GM18507 (cell line): ENCODE measurements at places on chromosomes 6 and 20.

- no peak for DNase-seq
These were observed 205.7 kb upstream of the TCF21 start for GRCh38 chr6:133683308-133683580.

DNA sequence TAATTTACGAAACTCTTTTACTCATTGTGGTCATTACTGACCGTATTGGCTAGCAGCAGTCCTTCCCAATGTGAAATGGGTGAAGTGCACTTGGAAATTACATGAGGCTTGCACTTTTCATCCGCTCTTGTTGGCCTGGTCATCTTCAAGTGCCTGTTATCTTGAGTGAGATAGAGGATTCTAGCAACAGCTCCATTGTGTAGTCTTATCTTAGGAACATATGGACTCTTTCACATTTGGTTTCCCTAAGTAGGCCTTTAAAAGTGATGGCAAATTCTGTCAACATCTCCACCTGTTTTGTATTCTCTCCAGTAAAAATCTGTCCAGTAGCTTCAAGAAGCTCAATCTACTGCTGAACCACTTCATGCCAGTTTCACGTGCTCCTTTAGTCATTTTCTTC is 114.8 kb upstream of the MARCKS start:
- no peak for DNase-seq

GRCh38 chr6:107230448-107230847 is 115.1 kb upstream of the BEND3 start:
- no peak for DNase-seq

GRCh38 chr20:45036044-45036755 is 64.7 kb downstream of the KCNS1 start:
- no peak for DNase-seq

DNA sequence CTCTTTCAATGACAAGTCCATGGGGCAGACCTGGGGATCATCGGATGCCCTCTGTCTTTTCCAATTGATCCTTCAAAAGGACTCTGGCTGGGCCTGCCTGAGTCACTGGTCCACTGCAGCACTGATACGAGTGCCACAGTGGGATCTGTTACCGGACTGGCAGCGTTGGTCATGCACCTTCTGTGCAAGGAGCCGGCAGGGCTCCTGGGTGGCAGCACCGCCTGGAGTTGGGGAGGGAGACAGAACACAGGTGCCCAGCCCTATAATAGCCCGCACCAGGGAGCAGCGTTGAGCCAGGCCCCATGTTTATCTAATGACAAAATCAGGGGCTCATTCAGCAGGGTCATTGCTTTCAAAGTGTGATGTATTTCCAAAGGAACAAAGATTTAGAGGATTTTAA is 64.2 kb upstream of the NXT1 start:
- DNase-seq: no peak

GRCh38 chr20:23145281-23145700 is 59.2 kb upstream of the CD93 start:
- DNase-seq: no peak

DNA sequence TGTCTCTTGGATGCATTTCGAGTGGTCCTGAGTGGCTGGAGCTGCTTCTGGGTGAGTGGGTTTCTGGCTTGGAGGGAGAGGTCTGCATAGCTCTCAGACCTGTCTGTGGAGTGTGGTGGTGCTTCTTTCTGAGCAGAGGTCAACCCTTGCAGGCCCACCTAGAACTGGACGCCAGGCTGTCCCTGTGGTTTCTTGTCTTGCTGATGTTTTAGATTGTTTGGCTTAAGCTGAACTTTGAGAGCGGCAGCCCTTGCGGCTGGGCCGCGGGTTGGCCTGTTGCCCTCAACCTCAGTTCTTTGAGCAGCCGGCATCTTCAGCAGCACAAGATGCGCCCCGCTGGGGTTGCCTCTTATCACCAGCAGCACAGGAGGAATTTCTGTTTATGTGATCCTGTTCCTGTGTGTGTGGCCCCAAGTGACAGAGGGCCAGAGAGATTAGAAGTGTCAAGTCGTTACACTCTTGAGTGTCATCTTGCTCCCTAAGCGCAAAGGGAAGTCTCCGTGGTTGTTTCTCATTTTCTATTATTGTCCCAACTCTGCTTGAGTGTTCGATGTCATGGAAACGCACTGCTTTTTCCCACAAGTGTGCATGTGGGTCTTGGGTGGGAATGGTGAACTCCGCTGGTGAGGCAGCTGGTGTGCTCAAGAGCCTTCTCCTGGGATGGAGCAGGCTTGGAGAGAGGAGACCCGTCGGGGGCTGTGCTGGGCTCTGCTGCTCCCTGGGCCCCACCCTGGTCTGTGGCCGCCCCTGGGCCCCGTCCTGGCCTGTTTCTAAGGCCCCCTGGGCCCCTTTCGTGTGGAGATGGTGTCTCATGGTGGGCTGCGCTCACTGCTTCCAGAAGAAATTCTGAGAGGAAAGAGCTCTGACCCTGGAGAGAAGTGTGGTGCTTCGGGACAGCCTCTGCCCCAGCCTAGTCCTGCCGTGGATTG is 20.1 kb upstream of the SLC22A1 start:
- no peak for DNase-seq

DNA sequence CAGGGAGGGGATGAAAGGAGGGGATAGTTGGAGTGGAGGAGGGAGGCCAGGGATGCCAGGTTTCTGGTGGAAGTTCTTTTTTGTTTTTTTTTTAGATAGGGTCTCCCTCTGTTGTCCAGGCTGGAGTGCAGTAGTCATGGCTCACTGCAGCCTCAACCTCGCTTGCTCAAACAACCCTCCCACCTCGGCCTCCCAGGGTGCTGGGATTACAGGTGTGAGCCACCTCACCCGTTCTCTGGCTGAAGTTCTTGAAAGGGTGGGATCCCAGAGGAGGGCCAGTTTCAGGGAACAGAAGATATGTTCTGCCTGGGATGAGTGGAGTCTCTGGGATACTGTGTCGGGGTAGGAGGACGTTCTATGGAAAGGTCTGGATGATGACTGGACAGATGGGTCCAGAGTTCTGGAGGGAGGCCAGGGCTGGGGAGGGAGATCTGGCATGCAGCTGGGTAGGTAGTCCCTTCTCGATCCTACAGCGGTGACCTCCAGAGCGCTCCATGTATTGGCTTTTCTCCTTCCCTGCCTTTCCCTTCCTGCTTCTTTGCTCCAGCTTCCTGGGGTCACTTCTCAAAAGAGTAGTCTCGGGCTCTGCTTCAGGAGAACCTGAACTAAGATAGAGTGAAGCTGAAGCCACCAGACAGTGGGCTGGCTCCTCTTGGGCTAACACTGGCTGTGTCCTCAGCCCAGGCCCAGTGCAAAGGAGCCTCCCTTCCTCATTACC is 12.7 kb upstream of the SRC start:
- no peak for DNase-seq

- DNase-seq: no peak
These were observed 2.1 kb downstream of the FKBP1A start for GRCh38 chr20:1390581-1391403.

DNA sequence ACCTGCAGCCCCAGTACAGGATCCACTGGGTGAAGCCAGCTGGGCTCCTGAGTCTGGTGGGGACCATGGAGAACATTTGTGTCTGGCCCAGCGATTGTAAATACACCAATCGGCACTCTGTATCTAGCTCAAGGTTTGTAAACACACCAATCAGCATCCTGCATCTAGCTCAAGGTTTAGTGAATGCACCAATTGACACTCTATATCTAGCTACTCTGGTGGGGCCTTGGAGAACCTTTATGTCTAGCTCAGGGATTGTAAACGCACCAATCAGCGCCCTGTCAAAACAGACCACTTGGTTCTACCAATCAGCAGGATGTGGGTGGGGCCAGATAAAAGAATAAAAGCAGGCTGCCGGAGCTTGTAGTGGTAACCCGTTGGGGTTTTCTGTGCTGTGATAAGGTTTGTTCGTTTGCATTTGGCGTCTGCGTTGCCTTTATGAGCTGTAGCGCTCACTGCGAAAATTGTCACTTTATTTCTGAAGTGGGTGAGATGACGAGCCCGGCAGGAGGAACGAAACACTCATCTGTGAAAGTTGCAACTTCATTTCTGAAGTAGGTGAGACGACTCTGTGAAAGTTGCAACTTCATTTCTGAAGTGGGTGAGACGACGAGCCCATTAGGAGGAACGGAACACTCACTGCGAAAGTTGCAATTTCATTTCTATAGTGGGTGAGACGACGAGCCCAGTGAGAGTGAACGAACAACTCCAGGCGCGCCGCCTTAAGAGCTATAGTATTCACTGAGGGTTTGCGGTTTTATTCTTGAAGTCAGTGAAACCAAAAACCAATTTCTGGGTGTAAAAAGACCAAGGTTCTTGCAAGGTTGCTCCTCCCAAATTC is 31.1 kb downstream of the SERPINB6 start:
- DNase-seq: peak; percentile 46

GRCh38 chr6:108250240-108250866 is 10.5 kb downstream of the SNX3 start:
- no peak for DNase-seq

DNA sequence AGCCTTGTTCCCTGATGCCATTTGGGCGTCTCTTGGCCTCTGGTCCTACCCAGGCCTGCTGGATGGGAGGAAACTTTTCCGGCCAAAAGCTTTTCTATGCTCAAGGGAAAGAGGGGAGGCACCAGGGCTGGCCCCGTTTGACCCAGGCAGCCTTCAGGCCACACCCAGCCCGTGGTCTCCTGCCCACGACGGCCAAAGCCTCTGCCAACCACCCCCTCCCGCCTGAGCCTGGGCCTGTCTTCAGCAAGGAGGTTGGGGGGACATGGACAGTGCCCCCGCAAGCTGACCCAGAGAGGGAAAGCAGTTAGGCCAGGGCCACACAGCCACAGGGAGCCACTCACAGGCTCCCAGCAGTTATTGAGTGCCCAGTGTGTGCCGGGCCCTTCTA is 49.5 kb downstream of the SRC start:
- DNase-seq: no peak
